ENCODE measurements at places on chromosomes 2 and 18. TPM values are rescaled to one million over a fixed set of nuclear protein-coding genes. Genes with fewer than 3 reads are reported as not detected.
A peak's percentile ranks its signal among the peaks of the same experiment; 100 is the strongest.

The PTPN18 gene
- 12.9 TPM for total RNA-seq

The IHH gene
- total RNA-seq, result 0.10 TPM

The PAX3 gene
- 11.9 TPM for total RNA-seq

The NTSR2 gene
- total RNA-seq, result 0.10 TPM

The GPC1 gene
- 25.4 TPM for total RNA-seq

The PARD6G gene
- 12.5 TPM for total RNA-seq

- DNase-seq, result no peak
Measured at GRCh38 chr2:191359133-191359532, 113.9 kb downstream of the MYO1B start.

- DNase-seq, result no peak
Measured at GRCh38 chr2:232888099-232888836, 18.2 kb downstream of the SNORC start.

DNA sequence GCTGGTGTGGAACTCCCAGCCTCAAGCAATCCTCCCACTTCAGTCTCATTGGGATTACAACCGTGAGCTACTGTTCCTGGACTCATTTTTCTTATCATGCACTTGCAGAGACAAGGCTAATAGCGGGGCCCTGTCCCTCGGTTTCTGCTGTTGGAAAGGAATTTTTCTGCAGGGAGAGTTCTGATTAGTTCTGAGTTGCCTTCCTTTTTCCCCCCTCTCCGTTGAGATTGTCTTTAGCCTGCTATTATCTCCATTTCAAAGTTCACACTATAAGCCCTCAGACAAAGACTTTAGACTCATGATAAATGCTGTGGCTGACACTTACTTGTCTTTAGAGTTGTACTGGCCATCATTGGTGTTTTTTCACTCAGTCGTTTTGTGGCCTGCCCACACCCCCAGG lies 97.2 kb downstream of the NCOA1 start:
- no peak for DNase-seq

GRCh38 chr2:159912580-159912979 lies 114.6 kb upstream of the CD302 start:
- no peak for DNase-seq

DNA sequence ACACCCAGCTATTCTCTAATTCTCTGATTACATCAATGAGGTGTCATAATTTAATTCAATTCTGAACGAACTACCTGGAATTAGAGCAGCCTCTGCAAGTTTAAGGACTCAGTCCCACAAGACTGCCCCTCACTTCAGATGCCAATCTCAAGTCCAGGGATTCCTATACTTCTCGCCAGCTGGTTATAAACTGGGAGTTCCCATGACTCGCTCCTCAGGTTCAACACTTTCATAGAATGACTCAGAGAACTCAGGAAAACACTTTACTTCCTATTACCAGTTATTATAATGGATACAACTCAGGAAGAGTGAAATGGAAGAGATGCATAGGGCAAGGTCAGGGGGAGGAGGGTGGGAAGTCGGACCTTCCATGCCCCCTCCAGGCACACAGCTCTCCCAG lies 112.3 kb upstream of the ATP5MC3 start:
- DNase-seq, result no peak

DNA sequence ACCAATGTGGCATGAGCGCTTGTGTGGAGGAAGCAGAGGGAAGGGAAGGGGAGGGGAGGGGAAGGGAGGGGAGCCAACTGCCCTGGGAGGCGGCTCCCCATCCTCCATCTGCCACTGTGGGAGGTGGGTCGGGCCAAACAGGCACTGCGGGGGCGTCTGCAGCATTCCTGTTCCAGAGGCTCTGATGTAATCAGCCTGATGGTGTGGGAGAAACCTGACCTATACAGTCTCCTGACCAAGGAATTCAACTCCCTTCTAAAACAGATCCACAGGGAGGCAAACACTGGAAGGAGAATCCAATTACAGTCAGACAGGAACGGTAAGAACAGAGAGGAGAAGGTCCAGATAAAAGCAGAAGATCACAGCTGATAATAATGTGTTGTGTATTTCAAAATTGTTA lies 88.8 kb downstream of the CD8B2 start:
- peak; percentile 36 for DNase-seq

DNA sequence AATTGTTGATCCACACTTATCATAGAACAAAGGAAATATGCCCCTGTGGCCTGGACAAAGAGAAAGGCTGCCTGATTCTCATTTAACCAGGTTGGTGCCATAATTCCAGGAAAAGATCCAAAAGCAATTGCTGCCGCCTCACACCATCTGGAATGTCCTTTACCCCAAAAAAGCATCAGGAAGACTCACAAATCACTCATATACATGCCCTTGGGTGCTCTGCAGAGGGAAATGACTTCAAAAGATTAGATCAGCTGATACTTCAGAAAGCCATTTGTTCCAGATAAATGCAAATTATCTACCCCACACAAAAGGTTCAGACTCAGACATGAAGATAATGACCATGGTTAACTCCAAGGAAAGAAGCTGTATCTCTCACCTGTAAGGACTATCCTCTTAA lies 285.8 kb downstream of the C1D start:
- no peak for DNase-seq

All from skin of body (tissue), 3 donors.